ENCODE measurements at places on chromosomes 1 and 21.

- no peak for DNase-seq
Measured at GRCh38 chr1:37092937-37093336, 58.6 kb upstream of the GRIK3 start.

DNA sequence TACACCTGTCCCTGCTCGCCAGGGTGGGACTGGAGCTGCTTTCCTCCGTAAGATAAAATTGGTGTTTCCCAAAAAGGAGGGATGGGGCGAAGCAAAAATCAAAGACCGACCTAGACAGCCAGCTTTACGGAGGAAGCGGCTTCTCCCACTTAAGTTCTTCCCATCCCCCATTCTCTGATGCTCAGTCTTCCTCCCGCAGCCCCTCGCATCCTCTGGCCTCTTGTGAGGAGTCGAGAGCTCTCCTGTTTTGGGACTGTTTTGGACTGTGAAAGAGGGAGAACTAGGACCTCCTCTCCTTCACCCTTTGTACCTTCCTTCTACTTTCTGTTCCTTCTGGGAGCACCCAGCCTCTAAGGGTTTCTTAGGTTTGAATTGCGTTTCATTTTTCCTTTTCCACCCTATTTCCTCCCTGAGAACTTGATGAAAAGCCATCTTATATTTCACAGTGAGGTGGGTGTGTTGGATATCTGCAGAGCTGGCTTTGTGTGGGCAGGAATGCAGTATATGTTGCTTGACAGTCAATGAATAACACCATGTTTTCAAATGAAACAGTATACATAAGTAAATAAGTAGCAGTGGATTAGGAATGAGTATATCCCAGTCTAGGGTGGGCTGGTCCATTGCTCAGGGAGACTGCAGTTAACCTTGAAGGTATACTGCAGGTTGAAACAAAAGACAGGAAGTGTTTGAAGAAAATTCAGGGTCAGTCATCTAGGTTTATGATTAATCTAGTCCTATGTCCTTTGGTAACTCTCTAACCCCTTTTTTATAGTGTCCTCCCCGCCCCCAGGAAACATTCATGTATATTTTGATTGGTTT lies 848 bp downstream of the CTTNBP2NL start:
- no peak for DNase-seq

GRCh38 chr1:24089743-24090555 lies 22.0 kb downstream of the MYOM3 start:
- no peak for DNase-seq

- DNase-seq: no peak
Measured at GRCh38 chr1:208029381-208030287, 118.7 kb upstream of the CD34 start.

DNA sequence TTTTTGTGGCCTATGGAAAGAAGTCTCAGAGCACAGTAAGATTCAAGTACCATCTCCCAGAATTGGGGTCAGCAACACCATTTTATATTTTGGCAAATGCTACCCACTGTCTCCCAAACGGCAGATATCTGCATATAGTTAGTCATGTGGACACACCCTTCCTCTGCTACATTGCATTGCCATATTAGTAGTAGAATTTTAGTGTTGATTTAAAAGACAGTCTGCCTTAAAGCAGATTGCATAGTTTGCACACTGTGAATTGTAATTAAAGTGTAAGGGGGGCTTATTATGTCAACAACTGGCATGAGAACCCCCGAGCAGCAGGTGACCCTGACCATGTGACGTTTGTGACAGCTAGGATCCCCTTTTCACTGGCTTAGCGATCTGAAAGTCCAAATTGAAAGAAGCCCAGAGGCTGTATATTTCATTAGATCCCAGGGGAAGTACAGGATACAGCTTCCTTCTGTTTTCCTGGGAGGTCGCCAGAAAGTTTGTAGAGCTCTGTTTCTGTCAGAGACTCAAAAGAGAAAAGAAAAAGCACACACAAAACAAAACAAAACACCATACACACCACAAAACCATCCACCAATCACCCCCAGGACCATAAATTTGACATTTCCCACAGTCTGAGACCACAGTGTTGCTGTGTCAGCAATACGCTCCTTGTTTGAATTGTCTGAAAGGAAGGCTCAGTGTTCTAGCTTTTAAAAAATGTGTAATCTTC lies 172.4 kb downstream of the NFIA start:
- no peak for DNase-seq

- no peak for DNase-seq
Measured at GRCh38 chr1:171922999-171923398, 81.7 kb downstream of the DNM3 start.

- no peak for DNase-seq
Measured at GRCh38 chr21:39103689-39104088, 79.6 kb downstream of the PSMG1 start.

DNA sequence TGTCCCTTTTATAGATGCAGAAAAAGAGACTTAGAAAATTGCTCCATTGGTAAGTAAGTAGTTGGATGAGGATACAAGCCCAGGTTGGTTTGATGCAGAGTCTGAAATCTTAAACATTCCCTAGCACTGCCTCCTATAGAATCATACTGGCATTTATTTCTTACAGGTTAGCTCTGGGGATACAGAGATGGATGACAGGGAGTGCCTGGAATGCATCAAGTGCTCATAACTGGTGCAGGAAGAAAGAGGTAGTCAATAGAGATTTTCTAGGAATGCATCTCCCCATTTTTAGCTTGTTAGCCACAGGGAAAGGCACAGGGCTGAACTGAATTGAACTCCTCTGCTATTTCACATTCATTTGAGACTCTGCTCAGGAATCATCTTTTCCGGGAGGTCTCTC lies 269.0 kb upstream of the USP24 start:
- no peak for DNase-seq

DNA sequence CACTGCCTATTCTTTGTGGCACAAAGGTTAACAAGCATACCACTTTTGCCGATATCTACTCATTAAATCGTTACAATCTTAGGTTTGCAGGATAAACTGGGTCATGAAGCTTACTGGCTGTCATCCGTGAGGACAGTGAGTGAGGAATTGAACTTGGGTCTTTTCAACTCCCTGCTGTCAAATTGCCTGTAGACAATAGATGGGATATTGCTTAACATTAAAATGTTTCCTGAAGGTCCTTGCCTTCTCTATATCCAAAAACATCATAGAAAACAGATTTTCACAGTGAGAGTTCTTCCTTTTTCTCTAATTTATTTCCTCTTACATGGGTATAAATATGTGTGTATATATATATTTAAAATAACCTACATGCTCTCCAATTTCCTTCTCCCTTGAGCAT lies 257.8 kb downstream of the LMO4 start:
- DNase-seq: no peak

- DNase-seq: no peak
Measured at GRCh38 chr1:190066011-190066410, 411.7 kb downstream of the BRINP3 start.

DNA sequence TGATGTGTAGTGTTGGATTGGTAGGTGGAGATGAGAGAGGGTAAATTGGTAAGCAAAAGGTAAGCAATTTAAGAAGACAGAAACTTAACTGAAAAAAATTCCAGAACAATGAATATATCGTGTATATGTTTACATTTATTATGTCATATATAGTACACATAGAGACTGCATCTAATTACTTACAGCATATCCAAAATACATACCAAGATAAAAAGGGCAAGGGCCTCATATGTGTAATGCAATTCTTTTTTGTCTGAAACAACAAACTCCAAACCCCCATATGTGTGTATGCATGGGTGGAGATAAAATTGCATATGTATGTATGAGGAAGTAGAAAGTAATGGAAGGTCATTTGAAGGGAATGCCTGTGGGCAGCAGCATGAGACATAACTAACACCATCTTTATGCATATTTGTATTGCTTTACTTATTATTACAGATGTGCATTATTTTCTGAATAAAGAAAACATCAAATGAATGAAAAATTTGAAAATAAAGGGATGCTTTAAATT lies 4.3 kb downstream of the KRTAP20-3 start:
- DNase-seq: no peak

- DNase-seq: no peak
Measured at GRCh38 chr1:114015075-114015474, 35.8 kb downstream of the OLFML3 start.

DNA sequence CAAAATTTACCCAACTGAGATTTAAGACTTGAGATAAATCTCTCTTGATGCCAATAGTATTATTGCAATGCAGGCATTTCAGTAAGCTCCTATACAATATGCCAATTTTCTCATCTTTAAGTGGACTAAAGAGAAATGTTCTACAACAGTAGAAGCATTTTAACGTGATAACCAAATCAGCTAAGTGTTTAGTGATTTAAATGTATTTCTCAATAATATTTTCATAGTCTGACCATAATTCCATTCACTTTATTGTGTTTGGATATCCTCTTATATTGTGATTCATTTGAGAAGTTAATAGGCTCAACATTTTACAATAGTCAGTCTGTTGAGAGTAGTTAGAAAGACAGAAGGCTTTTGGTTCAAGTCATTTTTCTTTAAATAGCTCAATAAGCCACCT lies 44.6 kb upstream of the DR1 start:
- no peak for DNase-seq

DNA sequence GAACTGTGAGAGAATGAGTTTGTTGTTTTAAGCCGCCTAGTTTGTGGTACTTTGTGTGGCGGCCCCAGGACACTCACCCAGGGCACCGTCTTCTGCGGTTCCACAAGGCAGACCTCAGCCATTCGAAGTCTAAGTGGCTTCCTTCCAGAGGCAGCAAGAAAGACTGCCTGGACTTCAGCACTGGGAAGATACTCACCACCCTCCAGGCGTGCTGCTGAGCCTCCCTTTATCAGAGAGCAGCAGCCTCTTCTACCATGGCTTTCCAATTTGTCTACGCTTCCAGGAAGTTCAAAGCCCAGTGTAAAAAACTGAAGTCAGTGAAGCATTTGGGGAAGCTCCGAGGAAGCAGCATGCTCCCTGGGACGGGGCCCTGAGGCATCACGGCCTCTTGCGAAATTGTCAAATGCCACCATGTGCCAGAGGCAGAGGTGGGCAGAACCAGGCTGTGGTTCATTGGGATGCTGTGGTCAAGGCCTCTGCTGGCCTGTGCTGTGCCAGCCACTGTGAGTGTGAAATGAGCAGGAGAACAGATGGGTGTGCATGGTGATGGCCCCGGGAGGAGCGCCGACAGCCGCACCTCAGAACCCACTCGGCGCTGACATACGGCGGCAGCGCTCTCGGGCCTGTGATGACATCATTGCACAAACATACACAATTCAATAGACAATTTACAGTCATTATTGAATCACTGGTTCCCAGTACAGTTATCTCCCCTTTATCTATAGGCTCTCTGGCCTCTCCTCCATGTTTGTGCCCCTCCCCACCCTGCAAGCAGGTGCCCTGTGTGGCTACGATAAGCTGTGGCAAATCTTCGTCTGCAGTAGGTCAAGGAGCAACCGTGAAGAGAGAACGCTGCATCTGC lies 110.4 kb downstream of the PDE9A start:
- no peak for DNase-seq

DNA sequence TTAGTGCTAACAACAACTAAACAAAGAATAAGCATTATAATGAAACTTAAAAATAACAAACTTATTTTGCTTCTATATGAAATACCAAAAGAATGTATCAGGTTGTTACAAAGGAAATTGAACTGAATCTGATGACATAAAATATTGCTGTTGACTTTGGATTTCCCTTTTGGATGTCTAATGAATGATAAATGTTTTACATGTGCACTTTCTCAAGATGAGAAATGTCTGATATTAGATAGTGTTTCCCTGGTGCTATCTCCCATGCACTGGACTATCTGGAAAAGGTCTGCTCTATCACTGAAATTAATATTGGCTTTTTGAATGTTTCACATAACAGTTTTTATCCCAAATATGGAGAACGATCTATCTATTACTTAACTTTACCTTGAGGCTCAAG lies 179.9 kb downstream of the HMCN1 start:
- DNase-seq: no peak

GRCh38 chr1:89629146-89629545 lies 3.8 kb upstream of the LRRC8C start:
- DNase-seq: no peak

DNA sequence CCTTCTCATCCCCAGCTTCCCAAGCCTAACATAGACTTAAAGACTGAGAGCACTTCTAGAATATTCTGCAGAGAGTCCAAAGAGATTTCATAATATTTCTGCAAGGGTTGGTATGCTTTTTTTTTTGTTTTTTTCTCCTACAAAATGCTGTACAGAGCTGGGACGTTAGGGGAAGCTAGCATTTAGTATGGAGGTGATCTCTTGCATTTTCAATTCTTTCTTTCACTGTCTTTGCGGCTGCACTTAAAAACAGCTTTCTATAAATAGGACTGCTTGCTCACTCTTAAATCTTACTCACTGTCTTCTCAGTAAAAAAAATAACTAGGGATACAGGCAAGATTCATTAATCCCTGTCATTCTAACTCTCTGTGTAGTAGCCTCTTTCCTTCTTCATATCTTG lies 7.4 kb downstream of the DSCAM start:
- DNase-seq: no peak
